ENCODE measurements at places on chromosomes 2 and 18.
A peak's percentile ranks its signal among the peaks of the same experiment; 100 is the strongest.

DNA sequence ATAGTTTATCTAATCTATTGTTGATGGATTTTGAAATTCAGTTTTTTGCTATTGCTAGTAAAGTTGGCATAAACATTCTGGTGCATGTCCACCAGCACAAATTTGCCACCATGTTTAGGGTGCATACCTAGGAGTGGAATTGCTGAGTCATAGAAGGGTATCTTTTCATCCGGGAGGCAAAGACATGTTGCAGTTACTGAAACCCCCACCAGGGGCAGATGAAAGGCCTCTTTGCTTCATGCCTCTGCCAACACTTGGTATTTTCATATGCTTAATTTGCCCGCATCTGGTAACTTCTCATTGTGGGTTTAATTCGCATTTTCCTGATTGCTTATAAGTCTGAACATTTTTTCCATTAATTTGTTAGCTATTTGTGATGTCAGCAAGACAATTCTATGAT, 8.2 kb downstream of the DCC start:
- DNase-seq, result no peak

DNA sequence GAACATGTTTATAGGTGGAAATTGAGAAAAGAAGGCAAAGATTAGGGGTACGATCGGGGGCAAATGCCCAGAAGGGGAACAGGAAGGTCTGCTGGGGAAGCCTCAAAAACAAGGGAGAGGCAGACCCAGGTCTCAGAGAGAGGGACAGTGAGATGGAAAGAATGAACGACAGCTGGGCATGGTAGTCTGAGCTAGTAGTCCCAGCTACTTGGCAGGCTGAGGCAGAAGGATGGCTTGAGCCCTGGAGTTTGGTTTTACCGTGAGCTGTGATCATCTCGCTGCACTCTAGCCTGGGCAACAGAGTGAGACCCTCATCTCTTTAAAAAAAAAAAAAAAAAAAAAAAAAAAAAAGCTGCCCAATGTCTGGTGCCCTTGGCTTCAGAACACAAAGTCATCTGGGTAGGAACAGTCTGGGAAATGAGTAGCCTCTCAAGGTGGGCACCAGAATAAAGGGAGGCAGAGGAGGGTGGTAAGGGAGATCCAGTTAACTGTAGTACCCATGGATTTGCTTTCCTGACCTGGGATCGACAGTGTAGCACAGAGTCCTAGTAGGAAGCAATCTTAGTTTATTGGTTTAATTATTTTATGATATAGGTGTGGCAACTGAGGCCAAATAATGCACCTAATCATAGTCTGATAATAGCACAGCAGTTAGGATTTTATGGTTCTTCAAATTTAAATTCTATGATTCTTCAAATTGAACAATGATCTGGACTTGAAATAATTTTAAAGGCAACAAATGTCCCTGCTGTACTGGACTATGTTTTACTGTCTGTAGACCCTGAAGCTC, 3.5 kb downstream of the RRM2 start:
- DNase-seq, result no peak

DNA sequence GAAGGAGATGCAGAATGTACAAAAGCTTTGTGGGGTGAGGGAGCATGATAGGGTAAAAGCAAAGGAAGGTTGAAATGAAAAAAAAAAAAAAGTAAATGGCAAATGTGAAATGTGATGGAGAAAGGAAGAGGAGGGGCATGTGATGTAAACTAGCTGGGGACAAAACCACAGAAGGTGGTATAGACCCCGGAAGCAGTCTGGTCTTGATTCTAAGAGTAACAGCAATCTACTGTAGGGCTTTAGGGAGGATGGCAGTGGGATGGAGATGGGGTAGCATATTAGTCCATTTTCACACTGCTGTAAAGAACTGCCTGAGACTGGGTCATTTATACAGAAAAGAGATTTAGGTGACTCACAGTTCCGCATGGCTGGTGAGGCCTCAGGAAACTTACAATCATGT, 362.0 kb downstream of the SOCS6 start:
- DNase-seq, result no peak

DNA sequence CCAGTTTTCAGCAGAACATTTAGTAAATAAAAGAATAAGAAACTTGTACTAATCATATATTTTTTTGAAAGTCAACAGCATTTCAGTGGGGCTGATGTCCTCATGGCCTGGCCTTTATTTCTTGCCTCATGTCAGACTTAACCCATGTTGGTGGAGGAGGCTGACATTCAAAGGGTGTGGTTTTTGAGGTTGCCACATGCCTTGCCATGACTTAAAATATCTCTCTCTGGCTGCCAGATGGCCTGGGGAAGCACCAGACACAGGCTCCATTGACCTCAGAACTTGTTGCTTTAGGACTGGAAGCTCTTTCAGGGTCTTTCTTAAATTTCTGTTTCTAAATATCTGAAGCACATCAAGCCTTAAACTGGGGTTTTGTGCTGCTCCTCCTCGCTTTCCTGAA, 32.5 kb upstream of the CD28 start:
- DNase-seq, result no peak

DNA sequence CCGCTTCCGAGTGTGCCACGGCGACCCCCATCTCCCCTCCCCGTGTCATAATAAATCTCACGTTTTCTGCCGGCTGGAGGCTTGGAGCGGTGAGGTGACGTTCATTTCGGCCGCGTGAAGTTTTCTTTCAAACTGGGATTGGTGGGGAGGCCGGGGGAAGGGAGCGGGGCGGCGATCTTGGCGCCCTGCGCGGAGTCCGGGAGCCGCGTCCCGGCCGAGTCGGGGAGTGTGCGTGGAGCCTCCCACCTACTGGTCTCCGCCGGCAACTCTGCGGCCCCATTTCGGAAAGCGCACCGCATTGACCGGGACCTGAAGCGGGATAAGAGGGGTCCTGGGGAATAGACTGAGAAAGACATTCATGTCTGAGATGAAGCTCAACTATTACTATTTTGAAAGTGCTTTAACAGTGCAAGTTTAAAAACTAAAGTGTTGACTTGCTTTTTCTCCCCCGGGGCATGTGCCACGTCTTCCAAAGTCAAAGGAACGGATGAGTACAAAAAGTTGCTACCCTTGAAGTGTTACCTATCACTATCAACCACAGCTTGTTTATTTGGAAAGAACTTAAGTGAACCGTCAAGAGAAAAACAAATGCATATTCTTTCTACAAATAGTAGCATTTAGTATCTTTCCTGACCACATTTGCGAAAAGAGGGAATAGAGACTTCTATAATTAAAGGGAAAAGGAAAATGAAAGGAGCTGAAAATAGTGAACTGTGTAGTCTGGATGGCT, 818 bp upstream of the IKZF2 start:
- peak; percentile 42 for DNase-seq

DNA sequence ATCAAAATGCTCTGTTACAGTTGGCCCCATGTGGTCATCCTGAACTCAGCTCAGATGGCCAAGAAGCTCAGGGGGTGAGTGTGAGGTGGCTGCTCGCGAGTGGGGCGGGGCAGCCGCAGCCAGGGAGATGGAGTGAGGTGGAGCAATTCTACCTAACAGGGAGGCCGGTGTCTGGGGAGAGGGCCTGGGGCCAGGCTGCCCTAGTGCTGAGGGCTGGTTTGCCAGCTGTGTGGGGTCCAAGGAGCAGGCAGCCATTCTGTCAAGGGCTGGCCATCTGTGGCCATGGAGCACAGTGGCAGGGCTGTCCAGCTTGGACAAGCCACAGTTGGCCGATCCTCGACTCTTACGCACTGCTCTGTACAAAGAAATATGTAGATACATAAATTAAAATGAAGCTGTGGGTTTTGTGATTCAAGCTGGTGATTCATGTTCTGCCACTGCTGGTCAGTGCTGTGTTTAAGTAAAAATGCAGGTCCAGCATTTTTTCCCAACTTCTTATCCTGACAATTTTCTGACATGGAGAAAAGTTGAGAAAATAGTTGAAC, 82.1 kb downstream of the HS6ST1 start:
- no peak for DNase-seq

DNA sequence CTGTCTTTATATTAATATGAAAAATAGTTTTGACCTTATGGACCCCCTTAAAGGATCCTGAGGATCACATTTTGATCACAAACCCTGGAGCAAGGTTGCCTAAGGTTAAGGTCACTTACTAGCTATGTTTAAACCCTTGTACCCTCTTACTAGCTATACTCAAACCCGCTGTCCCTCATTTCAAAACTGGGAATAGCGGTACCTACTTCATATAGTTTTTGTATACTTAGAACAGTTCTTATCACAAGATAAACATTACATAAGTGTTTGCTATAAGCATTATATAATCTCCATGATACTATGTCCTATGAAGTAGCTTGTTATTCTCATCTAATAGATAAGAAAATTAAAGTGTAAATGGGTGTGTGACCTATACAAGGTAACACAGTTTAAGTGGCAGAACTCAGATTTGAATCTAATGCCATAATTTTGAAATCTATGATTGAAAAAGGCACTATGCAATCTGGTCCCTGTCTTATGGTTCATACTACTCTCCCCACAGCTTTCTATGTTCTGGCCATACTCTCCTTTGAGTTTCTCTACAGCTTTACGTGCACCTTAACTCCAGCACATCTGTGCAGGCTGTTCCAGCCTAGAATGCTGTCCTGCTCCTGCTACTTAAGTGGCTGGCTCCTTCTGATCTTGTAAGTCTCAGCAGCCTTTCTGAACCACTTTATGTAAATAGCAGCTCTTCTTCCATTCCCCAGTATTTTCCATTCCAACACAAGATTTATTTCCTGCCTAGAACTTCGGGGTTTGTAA, 30.4 kb downstream of the HYCC2 start:
- DNase-seq, result no peak

DNA sequence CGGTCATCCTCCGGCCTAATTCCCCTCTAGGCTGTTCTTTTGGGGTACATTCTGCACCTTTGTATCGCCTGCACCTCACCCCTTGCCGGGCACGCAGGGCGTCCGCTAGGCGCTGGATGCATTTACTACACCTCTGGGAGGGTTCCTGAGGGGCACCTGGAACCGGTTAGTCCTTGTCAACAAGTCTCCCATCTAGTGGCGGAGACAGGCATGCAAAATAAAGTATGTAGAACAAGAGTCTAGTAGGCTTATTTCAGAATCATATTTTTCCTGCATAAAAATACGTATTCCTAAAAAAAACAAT, 705 bp upstream of the TEX261 start:
- DNase-seq, result peak; percentile 76

- peak; percentile 64 for DNase-seq
These were observed 45.2 kb downstream of the ADNP2 start for GRCh38 chr18:80154293-80154692.

- no peak for DNase-seq
These were observed 186.0 kb upstream of the RAB6C start for GRCh38 chr2:129793431-129793902.

- DNase-seq, result no peak
These were observed 269.4 kb downstream of the ETAA1 start for GRCh38 chr2:67666386-67667053.

GRCh38 chr2:197873293-197873701, 68.9 kb downstream of the PLCL1 start:
- no peak for DNase-seq

All from COR-L47 (cell line).